ENCODE measurements at places on chromosomes 16 and 17.

GRCh38 chr16:27639561-27640276 lies 89.8 kb downstream of the KATNIP start:
- peak; percentile 82 for DNase-seq

DNA sequence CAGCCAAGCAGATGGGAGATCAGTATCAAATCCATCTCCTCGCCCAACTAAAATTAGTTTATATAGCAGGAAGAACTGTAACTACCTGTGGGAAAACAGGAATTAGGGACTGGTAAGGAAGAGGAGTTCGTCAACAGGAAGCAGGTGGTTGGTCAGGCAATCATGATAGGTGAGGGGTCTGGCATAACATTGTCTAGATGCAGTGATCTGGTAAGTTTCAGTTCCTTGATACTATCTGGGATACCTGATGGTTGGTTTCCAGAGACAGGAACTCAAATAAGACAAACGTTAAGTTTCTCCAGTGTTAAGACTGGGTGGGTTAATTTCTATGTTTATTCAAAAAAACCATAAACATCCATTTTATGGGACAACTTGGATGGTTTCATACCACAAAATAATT lies 53.8 kb downstream of the CEP112 start:
- peak; percentile 3 for DNase-seq

DNA sequence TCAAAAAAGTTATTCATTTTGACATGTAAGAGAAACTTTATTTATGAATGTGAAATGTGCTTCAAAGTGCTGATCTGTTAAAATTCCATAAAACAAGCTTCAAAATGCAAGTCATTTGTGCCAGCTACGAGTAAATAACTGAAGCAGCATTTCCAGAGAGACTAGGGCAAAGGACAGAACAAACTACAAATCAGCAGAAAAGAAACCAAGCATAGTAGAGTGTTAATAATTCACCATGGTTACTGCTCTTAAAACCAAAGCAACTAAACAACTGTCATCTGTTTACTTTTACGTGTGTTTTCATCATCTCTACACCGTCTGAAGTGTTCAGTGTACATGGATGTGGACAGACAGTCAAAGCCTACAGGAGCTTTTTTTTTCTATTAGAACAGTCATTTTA lies 1.6 kb upstream of the ASPA start:
- no peak for DNase-seq

DNA sequence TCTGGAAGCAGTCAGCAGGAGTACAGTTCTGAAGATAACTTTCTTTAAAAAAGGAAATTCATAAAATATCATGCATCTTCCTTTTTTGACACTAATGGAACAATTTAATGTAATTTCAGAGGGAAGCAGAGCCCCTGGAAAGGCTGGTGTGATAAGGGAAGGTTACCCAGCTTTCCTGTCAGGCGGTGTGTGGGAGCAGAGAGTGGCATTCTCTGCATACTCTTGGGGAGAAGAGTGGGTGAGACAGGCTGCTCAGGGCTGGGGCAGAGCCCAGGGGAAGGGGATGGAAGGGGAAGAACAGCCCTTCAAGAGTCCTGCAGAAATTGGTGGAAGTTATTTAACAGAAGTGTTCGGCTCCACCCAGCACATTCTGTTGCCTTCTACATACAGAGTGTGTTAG lies 84.7 kb downstream of the PRKCB start:
- DNase-seq = no peak

All from dermis blood vessel endothelial cell (primary cell).